Stimulated activated CD4-positive, alpha-beta T cell treated with anti-CD3 and anti-CD28 coated beads, Interleukin-1b, Interleukin-23, amount 100 ng/mL, for 1 hour (primary cell): ENCODE measurements at places on chromosomes 5 and 9.

DNA sequence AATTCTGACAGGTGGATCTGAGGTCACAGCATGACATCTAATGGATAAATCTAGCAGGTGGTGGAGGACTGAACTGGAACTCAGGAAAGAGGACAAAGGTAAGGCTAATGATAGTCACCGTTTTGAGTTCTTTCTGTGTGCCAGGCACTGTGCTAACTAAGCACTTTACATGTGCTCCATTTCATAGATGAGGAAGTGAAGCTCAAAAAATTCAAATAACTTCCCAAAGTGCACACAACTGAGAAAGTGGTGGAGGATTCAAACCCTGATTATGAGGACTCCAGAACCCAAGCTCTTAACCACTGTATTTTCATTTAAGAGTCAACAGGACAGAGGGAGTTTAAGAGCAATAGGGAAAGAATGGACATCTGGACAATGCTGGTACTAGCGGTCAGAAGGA is 7.1 kb upstream of the DELE1 start:
- DNase-seq = no peak

DNA sequence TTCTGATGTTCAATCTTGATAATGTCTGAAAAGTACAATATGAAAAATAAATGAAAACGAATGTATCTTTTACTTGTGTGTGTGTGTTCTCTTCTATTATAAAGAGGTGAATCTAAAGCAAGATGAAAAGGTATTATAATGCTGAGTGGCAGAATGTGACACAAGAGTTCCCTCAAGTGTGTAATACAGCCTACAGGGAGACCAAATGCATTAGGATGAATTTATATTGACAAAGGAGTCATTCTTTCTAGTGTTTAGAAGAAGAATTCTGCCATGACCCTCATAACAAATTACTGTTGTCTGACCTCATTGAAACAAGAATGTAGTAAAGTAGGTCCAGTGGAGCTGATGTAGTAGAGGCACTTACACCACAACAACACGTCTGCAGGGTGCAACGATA is 1119.0 kb upstream of the CDH10 start:
- no peak for DNase-seq

DNA sequence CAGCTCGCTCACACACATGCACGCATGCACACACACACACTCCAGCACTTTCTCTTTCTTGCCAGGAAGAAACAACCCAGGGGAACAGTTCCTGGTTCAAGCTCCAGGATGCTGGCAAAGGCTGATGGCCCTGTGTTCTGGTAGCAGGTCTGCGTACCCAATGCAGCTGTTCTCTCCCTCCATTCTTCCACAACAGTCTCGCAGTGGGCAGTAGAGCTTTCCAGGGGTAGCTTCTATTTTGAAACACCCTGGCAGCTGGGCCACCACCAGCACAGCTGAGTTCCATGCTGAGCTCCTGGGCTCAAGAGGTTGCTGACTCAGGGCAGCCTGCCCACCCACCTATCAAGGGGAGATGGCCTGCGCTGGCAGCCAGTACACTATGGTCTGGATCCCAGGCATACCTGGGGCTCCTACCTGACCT is 4.7 kb downstream of the VDAC1 start:
- DNase-seq = no peak

DNA sequence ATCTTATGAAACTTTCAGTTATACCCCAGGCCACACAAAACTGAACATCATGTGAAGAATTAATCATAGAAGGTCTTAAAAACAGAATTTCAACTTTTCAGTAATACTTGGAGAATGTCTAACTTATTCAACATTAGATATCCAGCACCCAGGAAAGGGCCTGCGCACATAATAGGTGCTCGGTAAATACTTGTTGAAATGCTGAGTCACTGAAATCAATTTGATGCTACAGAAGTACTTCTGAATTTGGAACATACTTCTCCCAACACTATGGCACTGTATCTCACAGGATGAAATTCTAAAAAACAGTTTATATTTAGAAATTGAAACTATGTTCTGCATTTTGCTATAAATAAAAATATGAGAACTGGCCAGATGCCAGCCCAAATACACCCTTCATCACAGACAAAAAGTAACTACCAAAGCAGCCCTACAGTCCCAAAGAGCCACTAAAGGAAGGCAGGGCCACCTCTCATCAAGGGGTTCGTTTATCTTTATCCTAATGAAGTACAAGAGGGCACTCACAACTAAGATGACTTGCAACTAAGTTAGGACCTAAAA is 26.5 kb downstream of the MRPS27 start:
- no peak for DNase-seq

- DNase-seq = no peak
Measured at GRCh38 chr9:132485393-132485792, 75.4 kb downstream of the CFAP77 start.

- DNase-seq = no peak
Measured at GRCh38 chr5:143693651-143694252, 118.2 kb upstream of the HMHB1 start.

GRCh38 chr5:53882006-53882675 is 321.7 kb downstream of the NDUFS4 start:
- DNase-seq = no peak

DNA sequence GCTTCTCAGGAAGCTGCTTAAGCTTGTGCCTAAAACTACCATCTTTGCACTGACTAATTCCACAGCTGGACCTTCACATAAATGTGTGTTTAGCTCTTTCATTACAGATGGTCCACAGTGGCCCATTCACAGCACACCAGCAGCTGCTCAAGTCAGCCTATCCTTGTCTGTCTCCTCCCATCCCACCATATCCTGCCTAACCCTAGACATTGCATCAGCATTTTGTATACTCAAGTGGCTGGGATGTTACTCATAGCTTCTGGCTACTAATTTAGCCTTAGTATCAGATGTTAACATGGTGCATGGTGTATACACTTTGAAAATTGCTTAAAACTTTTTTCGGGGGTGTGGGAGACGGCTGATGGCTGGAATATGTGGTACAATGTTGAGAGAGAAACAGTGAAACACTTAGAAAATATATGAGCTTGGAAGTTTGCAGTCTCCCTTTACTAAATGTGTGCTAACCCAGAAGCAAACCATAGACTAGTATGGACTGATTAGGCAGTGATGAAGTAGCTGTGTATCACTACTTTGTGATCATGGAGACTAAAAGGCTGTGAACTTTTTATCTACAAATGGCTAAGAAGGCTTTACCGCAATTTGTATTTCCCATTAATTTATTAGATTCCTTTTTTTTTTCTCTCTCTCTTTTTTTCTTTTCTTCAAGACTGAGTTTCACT is 83.1 kb downstream of the JMY start:
- no peak for DNase-seq

- no peak for DNase-seq
Measured at GRCh38 chr9:124308606-124309491, 51.1 kb downstream of the NEK6 start.

DNA sequence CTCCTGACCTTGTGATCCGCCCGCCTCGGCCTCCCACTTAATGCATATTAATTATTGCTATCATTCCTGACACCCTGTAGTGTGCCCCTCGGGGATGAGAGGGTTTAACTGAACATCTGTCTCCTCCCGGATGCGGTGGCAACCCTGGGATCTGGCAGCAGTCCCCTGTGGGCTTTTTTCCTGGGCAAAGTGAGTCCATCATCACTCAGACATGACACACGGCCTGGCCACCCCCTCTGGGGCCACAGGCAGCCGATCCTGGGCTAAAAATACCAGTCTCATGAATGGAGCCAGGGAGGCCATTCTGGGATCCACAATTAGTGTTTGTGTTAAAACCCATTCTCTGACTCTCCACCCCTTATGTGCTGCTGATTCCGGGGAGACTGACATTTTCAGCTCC is 161.2 kb downstream of the RGS3 start:
- no peak for DNase-seq

DNA sequence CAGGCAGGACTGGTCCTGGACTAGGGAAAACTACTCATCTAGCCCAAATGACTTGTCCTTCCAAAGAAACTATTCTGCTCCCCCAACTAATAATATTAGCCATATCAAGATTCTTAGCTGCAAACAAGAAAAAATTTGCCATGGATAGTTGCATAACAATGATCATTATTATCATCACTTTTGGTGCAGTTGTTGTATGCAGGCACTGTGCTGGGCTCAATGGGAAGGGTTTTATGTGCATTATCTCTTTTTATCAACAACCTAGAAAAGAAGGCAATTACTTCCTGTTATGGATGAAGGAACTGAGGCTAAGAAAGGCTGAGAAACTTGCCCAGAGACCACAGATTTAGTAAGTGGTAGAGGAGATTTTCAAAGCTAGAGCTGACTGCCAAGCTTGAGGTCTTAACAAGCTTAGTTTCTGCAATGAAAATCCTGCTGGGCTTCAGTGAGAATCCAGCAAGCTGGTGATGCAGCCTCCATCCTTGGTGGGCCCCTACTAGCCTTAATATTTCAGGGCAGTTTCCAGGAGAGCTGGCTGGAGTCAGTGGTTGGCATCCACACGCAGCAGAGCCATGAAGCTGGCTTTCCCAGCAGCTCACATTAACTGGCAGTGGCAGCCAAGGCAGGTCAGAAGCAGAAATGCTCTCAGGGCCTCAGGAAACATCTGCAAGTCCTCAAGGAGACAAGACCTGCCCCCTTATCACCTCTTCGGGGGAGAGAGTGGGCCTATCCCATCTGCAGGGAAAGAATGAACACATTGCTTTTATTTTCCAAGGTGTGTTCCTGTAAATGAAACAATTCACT is 20.5 kb upstream of the MEGF9 start:
- no peak for DNase-seq

- no peak for DNase-seq
Measured at GRCh38 chr9:123957168-123957721, 27.3 kb upstream of the DENND1A start.

DNA sequence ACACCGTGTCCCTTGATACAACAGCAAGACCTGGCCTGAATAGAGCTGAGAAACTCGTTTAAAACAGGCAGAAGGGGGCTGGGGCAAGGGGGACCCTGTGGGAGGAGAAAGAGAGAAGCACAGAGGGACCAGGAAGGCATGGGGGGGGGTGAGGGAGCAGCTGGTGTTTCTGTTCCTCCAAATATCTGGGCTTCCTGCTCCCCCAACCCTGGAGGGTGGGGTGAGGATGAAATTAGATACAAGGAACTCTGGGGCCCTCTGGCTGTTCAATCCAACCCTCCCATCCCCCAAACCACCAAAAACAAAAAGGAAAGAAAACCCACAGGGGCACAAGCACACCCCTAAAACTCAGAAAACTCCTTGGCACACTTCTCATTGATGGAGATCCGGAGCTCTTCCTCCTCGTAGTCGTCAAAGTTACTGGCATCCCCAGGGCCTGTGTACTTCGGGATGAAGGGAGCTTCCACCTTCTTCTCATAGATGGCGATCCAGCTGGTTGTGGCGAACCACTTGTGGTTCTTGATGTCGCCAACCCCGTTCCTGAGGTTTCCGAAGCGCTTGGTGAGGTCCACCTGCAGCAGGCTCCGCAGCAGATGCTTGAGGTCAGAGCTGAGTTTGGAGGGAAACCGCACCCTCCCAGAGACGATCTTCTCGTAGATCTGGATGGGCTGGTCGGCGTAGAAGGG is 1.1 kb downstream of the PRKACG start:
- no peak for DNase-seq

DNA sequence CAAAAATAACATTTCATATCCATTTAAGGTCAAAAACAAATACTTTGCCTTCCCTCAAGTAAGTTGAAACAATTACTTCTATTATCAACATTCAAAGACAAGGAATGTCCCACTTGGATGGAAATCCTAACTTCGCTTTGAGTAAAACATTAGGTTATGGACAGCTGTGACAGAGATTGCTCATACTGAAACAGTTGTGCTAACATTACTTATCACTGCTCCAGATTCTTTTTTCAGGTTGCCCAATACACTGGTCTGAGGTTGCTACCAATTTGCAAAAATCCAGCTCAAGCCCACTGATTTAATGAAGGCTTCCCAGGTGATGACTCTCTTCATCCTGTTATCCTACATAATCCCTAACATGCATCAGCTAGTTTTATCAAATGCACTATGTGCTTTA is 98.3 kb downstream of the UBAP2 start:
- no peak for DNase-seq

GRCh38 chr5:80495891-80496290 is 8.0 kb downstream of the FAM151B start:
- no peak for DNase-seq

GRCh38 chr9:28967226-28967625 is 1393.9 kb upstream of the C9orf72 start:
- no peak for DNase-seq

- DNase-seq = no peak
Measured at GRCh38 chr5:100840370-100840769, 62.7 kb downstream of the ST8SIA4 start.

- no peak for DNase-seq
Measured at GRCh38 chr5:84231433-84231832, 153.2 kb downstream of the EDIL3 start.

GRCh38 chr5:95401626-95402025 is 10.5 kb downstream of the FAM81B start:
- no peak for DNase-seq
